ENCODE measurements at places on chromosomes 2 and 18. TPM values are rescaled to one million over a fixed set of nuclear protein-coding genes. Genes with fewer than 3 reads are reported as not detected.

DNA sequence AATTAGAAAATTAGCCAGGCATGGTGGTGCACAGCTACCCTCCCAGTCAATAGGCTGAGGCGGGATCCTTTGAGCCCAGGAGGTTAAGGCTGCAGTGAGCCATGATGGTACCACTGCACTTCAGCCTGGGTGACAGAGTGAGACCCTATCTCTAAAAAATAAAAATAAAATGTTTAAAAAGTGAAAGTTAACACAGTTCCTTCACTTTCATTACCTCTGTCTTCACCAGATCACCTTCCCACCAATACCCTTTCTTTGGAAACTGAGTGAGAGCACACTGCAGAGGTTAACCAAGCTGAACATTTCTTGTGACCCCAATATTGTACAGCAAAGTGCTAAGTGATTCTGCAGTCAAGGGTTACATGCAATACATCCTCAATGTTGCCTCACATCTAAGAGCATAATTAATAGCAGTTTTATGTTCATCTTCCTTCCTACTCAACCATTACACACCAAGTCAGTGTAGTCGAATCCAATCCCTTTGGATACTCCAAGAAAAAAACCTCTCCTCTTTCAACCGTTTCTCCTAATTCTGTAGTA is 1.7 kb downstream of the L3MBTL4 start:
- DNase-seq: no peak

- no peak for DNase-seq
These were observed 41.5 kb downstream of the KANSL3 start for GRCh38 chr2:96596596-96596995.

- DNase-seq: no peak
These were observed 38.0 kb upstream of the EPAS1 start for GRCh38 chr2:46258937-46259776.

GRCh38 chr18:29457316-29457889 is 1280.5 kb upstream of the CDH2 start:
- DNase-seq: no peak

GRCh38 chr2:62099050-62099449 is 96.9 kb upstream of the B3GNT2 start:
- no peak for DNase-seq

DNA sequence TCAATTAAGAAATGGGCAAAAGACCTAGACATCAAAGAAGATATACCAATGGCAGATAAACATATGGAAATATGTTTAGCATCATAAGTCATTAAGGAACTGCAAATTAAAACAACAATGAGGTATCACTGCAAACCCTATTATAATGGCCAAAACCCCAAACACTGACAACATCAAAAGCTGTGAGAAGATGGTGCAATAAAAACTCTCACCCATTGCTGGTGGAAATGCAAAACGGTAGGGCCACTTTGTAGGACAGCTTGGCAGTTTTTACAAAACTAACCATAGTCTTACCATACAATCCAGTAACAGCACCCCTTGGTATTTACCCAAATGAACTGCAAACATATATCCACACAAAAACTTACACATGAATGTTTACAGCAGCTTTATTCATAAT is 213.1 kb downstream of the UBE2E3 start:
- no peak for DNase-seq

GRCh38 chr2:239162976-239163687 is 237.7 kb downstream of the HDAC4 start:
- DNase-seq: peak; percentile 61

GRCh38 chr2:36413218-36413617 is 57.6 kb downstream of the CRIM1 start:
- DNase-seq: no peak

DNA sequence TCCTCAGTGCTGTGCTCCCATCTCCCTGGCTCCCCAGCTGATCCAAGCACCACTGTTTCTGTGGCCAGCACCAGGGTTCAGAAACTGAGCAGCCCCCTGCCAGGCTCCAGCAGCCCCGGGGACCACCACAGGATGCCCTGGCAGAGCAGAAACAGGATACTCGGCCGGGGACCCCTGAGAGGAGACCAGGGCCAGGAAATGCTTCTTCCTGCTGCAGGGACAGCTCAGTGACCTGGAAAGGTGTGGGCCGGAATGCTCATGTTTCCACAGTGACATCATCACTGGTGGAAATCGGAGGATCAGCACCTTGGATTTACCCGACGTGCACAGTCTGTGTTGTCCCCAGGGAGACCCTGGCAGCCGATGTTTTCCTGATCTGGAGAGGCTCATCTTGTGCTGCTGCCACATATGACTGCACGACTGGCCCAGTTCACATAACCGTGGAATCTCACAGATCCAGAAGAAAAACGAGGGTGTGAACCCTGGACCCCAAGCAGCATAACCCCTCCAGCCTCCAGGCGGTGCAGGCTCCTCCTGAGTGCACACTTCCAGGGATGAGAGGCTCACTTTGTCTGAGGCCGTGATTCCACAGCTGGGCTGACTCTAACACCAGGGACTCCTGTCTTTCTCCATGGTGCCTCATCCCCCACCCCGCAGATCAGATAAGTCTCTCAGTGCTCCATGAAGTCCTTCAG is 58.0 kb downstream of the DDX1 start:
- no peak for DNase-seq

- DNase-seq: peak; percentile 36
These were observed 112.1 kb downstream of the KLHL29 start for GRCh38 chr2:23497063-23497462.

DNA sequence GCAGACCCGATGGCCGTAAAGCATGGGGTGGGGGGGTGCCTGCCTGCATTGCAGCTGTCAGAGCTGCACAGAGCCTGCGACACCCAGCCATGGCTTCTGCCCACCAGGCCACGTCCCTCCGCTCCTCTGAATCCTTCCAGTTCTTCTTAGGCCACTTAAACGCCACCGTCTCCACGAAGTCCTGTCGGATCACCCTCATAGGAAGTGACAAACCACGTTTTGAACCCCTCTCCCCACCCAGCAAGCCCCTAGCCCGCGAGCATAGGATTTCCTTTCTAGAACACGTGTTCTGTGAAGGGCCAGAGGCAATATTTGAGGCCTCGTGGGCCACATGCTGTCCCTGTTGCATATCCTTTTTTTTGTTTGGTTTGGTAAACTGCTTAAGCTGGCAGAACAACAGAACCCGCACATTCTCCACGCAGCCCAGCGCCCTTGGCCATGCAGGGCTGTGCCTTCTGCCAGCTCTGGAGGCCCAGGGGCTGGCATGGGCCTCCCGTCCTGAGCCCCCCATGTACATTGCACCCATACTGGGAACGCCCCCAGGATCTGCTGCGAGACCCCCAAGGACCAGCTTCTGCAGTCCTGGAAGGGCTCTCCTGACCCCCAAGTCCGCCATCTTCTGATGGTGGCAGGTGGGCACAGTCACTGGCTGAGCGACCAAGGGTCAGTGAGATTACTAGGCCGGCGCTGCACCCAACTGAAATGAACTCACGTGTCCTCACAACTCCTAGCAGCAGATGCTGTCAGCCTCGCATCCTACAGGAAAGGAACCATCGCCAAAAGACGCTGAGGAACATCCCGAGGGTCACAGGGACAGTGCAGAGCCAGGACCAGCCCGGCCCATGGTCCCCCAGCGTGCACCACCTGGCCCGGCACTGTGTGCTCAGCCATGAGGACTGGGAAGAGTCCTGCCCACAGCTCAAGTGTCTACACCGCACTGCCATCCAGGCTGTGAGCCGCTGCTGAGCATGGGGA is 35.1 kb downstream of the ADI1 start:
- DNase-seq: peak; percentile 64

DNA sequence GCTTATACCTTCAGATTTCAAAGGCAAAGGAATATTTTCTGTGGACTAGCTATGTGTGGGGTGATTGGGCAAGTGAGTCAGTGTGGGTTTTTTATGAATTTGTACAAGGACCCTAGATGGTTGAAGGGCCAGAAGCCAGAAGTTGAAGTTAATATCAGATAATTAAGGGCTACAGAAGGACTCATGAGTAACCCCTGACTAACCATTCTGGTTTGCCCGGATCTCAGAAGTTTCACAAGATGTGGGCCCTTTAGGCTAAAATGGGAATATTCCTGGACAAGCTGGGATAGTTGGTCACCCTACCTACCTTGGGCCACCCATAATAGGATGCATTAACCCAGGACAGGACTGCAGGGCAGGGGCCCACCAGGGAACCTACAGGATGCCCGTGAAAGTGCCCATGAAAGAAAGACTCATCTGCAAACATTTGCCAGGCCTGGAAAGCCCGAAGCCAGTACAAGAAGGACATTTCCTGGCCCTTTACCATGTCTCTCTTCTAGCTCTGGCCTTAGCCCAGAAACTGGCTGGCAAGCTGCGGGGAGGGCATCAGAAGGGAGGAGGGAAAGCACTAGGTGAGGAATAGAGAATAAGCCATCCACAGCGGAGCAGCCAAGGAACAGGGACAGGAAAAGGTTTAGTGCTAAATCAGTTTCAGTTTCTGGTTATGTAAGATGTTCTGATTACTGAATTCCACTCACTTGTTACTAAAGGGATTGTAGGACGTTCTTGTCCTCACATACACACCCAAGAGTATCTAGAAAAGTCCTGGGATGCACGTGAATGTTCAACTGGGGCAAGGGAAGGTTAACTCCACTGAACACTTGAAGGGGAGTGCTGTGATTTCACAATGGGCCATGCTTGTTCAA is 33.6 kb downstream of the GCG start:
- DNase-seq: no peak

GRCh38 chr18:34048423-34048822 is 176.3 kb downstream of the NOL4 start:
- no peak for DNase-seq

GRCh38 chr2:236602678-236603077 is 33.1 kb downstream of the ACKR3 start:
- no peak for DNase-seq

The GREB1L gene
- polyA plus RNA-seq: 0.07 TPM

The ITPRIPL1 gene
- polyA plus RNA-seq: 0.80 TPM

The GRB14 gene
- polyA plus RNA-seq: 3.4 TPM

The ARMC9 gene
- 2.5 TPM for polyA plus RNA-seq

The FTCDNL1 gene
- 3.7 TPM for polyA plus RNA-seq

The SLC5A7 gene
- 0.02 TPM for polyA plus RNA-seq

The PRSS56 gene
- not detected for polyA plus RNA-seq
